ENCODE measurements at places on chromosomes 12 and 14.
A peak's percentile ranks its signal among the peaks of the same experiment; 100 is the strongest.

- no peak for DNase-seq
These were observed 172.2 kb upstream of the GZMB start for GRCh38 chr14:24806061-24806678.

DNA sequence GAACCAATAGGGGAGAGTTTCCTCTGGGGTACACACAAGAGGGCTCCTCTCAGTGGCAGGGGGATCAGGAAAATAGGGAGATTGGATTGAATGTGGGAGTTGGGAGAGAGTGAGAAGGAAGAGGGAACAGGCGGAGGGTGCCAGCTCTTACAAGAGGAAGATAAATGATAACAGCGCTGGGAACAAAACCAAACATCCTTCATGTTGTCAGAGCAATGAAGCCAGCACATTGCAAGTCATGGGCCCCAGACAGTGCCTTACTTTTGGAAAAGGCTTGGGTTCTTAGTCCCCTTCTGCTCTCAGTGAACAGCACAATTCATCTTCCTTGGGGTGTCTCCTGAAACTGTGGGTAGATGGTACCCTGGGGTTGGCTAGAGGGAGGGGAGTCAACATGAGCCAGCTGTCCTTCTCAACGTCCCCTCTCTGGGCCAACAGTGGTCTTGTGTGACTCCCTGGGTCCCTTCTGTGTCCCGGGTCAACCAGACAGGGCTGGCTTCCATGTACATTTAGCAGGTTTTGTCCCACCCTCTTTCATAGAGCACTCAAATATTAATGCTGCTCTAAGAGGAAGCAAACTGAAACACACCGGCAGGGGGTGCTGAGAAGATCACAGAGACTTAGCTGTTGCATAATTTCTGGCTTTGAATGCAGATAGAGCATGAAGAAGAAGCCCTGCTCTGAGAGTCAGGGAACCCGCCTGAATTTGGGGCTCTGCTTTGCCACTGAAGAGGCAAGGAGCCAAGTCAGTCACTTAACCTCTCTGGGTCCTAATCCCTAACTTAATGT, 138.5 kb downstream of the ESRRB start:
- peak; percentile 72 for DNase-seq

- DNase-seq, result no peak
These were observed 64.5 kb downstream of the KCNK13 start for GRCh38 chr14:90126260-90126659.

- DNase-seq, result peak; percentile 83
These were observed 11.2 kb upstream of the POP5 start for GRCh38 chr12:120592121-120593049.

- no peak for DNase-seq
These were observed 433.8 kb upstream of the MIS18BP1 start for GRCh38 chr14:45686771-45687170.

DNA sequence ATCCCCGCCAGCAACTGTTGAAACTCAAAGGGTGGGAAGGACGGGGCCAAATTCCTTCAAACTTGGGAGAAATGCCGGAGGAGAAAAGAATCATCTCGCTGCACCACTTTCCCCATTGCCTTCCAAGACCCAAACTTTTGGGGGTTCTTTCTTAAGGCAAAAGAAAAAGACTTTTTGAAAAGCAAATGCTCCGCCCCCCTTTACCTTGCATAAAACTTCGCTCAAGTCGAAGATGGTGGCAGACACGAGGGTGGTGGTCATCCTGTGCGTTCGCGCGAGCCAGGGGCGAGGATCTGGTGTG, 239 bp downstream of the ZFP36L1 start:
- no peak for DNase-seq

DNA sequence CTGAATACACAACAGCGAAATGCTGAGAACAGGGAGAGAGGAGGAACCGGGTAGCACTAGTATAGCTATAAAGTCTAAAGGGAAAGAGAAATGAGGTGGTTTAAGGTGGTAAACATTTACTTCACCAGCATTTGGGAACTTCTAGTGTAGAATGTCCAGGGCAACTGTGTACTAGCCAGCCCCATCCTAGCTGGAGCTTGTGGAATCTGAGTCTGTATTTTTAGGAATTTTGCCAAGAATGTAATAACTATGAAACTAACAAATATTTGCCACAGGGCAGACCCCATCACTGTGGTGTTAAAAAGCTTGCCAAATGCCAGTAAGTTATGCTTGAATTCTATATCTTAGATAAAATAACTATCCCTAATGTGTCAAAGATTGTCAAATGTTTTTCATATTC, 398.9 kb upstream of the MIS18BP1 start:
- DNase-seq, result no peak
